ENCODE measurements at places on chromosomes 16 and 17. TPM values are rescaled to one million over a fixed set of nuclear protein-coding genes. Genes with fewer than 3 reads are reported as not detected.
A peak's percentile ranks its signal among the peaks of the same experiment; 100 is the strongest.

The AOC2 gene
- total RNA-seq = 0.79 TPM

The MEOX1 gene
- total RNA-seq = 10.9 TPM

GRCh38 chr17:29331708-29332085 lies 37.7 kb upstream of the NUFIP2 start:
- no peak for DNase-seq

GRCh38 chr17:1890758-1891450 lies 61.1 kb downstream of the RPA1 start:
- no peak for DNase-seq

- DNase-seq = peak; percentile 50
Measured at GRCh38 chr17:59311051-59311468, 20.4 kb upstream of the YPEL2 start.

The C16orf92 gene
- not detected for total RNA-seq

The ITGA2B gene
- 2.4 TPM for total RNA-seq

DNA sequence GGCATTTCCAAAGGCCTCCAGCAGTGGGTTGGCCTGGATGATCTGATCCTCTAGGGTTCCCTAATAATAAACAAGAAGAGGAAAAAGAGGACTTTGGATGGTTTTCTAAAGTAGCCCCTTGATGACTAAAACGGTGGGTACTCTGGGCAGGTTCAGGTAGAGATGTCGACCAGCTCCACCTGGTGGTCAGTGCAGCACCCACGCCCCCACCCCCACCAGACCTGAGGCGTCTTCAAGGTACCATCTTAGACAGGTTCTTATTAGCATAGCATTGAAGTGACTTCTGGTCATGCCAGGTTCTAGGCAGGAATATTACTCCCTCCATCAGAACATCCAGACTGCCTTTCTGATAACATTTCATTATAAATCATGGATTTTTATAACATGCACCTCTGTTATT lies 15.0 kb downstream of the MYH13 start:
- DNase-seq = no peak

- DNase-seq = no peak
Measured at GRCh38 chr16:56067406-56067805, 123.9 kb upstream of the GNAO1 start.

- DNase-seq = no peak
Measured at GRCh38 chr17:69503711-69504110, 89.2 kb downstream of the MAP2K6 start.
